ENCODE measurements at places on chromosomes 1 and 21.

DNA sequence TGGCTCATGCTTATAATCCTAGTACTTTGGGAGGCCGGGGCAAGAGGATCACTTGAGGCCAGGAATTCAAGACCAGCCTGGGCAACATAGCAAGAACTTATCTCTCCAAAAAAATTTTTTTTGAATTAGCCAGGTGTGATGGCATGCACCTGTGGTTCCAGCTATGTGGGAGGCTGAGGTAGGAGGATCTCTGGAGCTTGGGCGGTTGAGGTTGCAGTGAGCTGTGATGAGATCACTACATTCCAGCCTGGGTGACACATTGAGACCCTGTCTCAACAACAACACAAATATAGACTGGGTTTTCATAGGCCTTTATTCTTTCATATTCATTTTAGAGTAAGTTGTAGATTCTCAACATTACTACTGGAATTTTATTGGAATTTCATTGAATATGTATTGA lies 12.8 kb downstream of the MED18 start:
- DNase-seq = no peak

DNA sequence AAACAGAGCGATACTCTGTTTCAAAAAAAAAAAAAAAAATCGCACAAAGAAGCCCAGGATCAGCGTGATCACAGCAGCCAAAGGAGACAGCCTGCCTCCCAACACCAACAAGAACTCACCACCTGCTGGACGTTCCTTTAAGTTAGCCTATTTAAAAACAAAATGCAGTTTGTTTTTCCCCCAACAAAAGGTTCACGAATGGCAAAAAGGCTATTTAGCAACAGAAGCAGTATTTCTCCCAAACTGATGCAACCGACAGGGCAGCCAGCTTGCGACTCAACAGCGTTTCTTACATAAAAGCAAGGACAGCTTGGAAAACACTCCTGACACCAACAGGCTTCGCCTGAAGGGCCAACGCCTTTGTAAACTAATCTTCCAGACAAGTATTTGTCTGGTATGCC lies 6.8 kb downstream of the SSU72 start:
- DNase-seq = no peak

DNA sequence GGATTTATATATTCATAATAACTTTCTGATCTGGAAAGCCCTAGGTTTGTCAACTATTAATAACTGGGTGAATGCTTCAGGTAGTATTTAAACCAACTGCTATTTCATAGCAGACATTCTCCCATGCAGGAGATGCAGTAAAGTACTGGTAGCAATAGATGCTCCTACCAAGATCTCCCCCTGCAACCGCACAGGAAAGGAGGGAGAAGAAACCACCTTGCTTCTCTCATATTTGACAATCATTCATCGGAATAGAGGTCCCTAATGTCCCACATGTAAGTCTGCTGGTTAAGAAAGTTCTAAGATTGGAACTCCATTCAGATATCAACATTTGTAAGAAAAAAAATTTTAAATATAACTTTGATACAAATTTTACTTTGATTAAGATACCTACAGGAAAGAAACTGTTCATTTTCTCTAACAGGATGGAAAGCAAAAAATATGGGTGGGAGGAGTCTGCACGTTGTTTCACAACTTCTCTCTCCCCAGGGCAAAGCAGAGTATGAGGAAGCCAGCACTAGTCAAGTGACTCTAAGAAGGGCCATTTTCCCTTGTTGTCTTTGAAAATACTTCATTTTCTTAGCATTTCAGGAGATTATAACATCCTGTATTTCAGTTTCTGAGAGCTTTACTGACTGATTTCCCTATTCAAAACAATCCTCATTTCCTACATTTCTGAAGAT lies at the start of gene PYHIN1:
PYHIN1 (plus strand) TSS at position 498 of the 683 bp plus-strand sequence. CDS start 5,359 bp downstream, outside the sequence.
- DNase-seq = no peak

GRCh38 chr1:47212636-47213229 lies 19.3 kb downstream of the TAL1 start:
- DNase-seq = no peak

- DNase-seq = peak; percentile 24
Measured at GRCh38 chr1:226551299-226551698, 2.7 kb downstream of the STUM start.

DNA sequence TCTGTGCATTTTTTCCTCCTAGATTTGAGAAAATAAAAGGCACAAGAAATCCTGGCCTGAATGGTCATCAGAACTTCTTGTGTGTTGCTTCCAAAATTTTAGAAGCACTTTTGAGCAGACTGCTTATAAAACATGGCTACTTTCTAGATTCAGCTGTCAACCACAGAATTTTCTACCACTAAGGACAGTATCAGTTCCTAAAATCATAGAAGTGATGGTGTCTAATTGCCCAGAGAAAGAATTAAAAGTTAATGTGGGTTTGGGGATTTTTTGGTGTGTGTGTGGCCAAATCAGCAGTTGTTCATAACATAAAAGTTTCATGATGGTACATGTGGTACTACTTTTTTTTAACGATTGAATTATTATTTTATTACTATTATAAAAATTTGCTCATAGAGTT lies 171.4 kb upstream of the SNX7 start:
- no peak for DNase-seq

- DNase-seq = no peak
Measured at GRCh38 chr1:91578320-91579109, 77.9 kb downstream of the CDC7 start.
